K562 (cell line): ENCODE measurements at places on chromosomes 1 and 21. TPM values are rescaled to one million over a fixed set of nuclear protein-coding genes. Genes with fewer than 3 reads are reported as not detected.

- DNase-seq, result peak; percentile 50
These were observed 10.1 kb downstream of the CFAP45 start for GRCh38 chr1:159889821-159890252.

FLG2 gene
- polyA plus RNA-seq, result not detected in 2 replicates

DNA sequence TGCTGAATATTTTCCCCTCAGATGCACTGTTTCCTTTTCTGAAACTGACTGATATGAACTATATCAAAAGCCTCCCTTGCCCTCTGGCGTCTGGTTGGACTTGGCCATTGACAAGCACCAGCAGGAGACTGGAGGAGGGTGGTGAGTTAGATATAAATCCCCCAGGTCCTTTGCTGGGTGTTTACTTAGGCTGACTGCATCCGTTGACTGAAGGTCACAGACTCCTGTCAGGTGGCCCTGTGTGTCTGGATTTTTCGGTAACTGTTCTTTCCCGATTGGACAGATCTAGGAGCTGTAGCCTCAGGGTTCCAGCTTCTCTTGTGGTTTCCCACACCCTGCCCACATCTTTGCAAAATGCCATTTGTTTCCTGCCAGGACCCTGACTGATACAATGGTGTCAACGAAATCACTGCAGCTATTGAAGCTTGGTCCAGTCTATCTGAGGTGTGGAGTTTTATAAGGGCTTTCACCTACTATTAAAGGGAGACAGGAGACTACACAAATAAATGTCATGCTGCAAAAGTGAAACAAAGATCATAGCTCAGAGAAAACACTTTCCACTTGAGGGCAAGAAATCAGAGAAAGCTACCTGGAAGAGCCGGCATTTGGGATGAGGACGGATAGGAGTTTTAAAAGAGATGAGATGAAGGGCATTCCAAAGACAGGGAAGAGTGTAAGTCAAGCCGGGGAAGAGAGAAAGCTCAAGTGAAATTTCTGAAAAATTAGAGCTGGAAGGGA, 1.5 kb upstream of the MAGI3 start:
- peak; percentile 19 for DNase-seq

DNA sequence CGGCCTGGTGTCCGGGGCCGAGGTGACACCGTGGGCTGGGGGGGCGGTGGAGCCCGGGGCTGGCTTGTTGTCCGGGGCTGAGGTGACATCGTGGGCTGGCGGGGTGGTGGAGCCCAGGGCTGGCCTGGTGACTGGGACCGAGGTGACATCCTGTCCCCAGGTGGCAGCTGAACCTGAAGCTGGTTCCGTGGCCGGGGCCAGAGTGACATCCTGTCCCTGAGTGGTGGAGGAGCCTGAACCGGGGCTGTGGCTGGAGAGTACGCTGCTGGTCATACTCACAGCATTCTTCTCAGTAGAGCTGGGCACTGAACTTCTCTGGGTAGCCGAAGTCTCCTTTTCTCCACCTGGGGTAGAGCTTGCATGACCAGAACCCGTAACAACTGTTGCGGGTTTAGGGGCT, 15.8 kb downstream of the THBS3 start:
- DNase-seq, result no peak

- no peak for DNase-seq
These were observed 535.9 kb downstream of the MATN1 start for GRCh38 chr1:30187413-30188023.

- DNase-seq, result no peak
These were observed 64.6 kb upstream of the GJB5 start for GRCh38 chr1:34690269-34690668.

TPTE gene
- polyA plus RNA-seq, result 2.4 and 4.1 TPM in 2 replicates

GRCh38 chr1:21241771-21242581, 48.3 kb downstream of the ECE1 start:
- no peak for DNase-seq

- DNase-seq, result peak; percentile 52
These were observed at the start of gene TMEM51 for GRCh38 chr1:15153184-15153841. Gene TMEM51, plus strand, starts transcription at chr1:15153747. Its CDS starts 61,341 bp downstream, at chr1:15215088.

DNA sequence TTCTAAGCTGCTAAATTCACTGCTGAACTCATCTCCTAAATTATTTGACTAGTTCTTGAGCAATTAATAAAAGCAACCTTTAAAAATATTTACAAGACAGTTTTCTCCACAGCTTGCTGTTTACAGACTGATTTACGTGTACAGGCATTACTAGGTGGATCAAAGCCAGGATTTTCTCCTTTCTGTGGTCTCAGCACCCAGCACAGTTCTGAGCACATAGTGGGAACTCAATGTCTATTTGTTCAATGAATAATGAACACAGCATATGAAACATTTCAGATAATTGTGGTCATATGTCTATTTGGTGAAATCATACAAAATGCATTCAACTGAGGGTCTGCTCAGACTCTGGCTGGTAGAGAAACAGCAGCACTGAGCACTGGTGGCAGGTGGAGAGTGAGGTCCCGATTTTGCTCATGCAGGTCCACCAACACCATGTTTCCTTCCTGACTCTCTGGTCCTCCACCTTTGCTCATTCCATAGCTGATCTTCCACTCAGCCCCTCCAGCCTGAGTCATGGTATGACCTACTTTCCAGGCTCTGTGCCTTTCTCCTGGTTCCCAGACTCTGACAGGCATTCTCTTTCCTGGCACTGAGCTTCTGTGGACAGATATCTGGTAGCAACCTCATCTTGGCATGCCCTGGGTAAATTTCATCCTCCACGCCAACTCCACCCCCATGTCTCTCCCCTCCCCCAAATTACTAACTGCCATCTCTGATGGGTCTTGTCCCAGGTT, 311.3 kb downstream of the TGFB2 start:
- DNase-seq, result no peak

GPATCH4 gene
- polyA plus RNA-seq, result 53.9 and 59.3 TPM in 2 replicates
